Renal cortical epithelial cell (primary cell): ENCODE measurements at places on chromosomes 3 and 15. TPM values are rescaled to one million over a fixed set of nuclear protein-coding genes. Genes with fewer than 3 reads are reported as not detected.

The PIERCE2 gene
- 2.6 and 2.8 TPM in 2 replicates for total RNA-seq

- no peak for DNase-seq
These were observed 5.5 kb downstream of the GRIP2 start for GRCh38 chr3:14534516-14535191.

- DNase-seq: no peak
These were observed 11.0 kb downstream of the CRTC3 start for GRCh38 chr15:90540768-90541167.

GRCh38 chr3:16686679-16687078 lies 81.5 kb upstream of the DAZL start:
- DNase-seq: no peak

The NOP10 gene
- total RNA-seq: 147 and 242 TPM in 2 replicates

The CLDN11 gene
- 17.5 and 27.5 TPM in 2 replicates for total RNA-seq

GRCh38 chr15:28913171-28913765 lies 27.5 kb downstream of the APBA2 start:
- DNase-seq: no peak

- no peak for DNase-seq
These were observed 12.7 kb upstream of the UBE3A start for GRCh38 chr15:25451501-25451900.

- DNase-seq: peak; percentile 41
These were observed 376.3 kb downstream of the GAP43 start for GRCh38 chr3:115999613-116000012.
